ENCODE measurements at places on chromosomes 7 and 10. TPM values are rescaled to one million over a fixed set of nuclear protein-coding genes. Genes with fewer than 3 reads are reported as not detected.

DNA sequence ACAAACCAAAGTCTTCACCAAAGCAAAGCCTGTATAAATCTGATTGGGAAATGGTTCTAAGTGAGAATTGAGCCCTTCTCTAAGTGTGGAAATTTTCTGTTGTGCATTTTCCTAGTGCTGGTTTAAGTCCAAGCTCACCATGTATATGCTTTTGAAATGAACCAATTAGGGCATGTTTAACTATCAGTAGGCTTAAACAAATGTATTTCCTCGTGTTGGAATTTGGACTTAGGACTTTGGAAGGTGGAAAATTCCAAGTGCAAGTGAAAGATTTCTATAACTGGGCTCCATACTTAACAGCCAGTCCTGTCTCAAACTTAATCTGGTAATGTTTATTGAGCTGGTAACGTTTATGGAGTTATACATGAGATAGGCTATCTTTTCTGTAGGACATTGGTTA lies 28.5 kb downstream of the CCNY start:
- H3K27me3 ChIP-seq, result no peaks in the 10 kb centered on the region
- no peak overlapping the region for H3K4me3 ChIP-seq

The SLIT1 gene
- total RNA-seq, result 0.28 TPM

- H3K27me3 ChIP-seq, result no peaks in the 10 kb centered on the region
- H3K4me1 ChIP-seq, result no peaks in the 10 kb centered on the region
- no peak overlapping the region for H3K27ac ChIP-seq
- no peak overlapping the region for H3K4me3 ChIP-seq
- peak; percentile 24 for DNase-seq
Observed at GRCh38 chr10:2927958-2928840, 139.1 kb upstream of the PFKP start.

GRCh38 chr10:122656308-122656705 lies 43.3 kb downstream of the C10orf120 start:
- no peaks in the 10 kb centered on the region for H3K4me1 ChIP-seq
- H3K4me3 ChIP-seq, result no peak overlapping the region
- no peaks in the 10 kb centered on the region for H3K27me3 ChIP-seq
- H3K27ac ChIP-seq, result no peak overlapping the region

DNA sequence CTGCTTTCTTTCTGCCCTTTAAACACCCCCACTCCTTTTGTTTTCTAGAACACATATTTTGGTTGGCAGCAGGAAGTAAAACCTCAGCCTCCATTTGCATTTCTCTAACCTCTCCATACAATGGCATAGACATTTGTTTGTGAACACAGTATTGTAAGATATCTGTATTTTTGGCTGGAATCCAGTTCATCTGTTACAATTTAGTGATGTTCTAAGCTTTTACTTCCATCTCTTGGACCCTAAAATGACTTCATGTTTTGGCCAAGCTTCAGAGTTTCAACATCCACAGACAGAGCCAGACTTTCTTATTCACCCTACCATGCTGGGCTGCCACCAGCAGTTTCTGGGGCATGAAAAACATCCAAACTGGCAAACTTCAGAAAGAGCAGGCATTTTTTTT lies 21.1 kb upstream of the AUTS2 start:
- no peak overlapping the region for H3K4me3 ChIP-seq
- H3K36me3 ChIP-seq, result no peaks in the 10 kb centered on the region
- H3K27me3 ChIP-seq, result no peaks in the 10 kb centered on the region
- no peaks in the 10 kb centered on the region for H3K4me1 ChIP-seq
- no peak overlapping the region for H3K27ac ChIP-seq

The ACHE gene
- not detected for total RNA-seq

- no peak for DNase-seq
- no peak overlapping the region for H3K4me3 ChIP-seq
- no peaks in the 10 kb centered on the region for H3K36me3 ChIP-seq
Observed at GRCh38 chr10:58453105-58453504, 59.6 kb upstream of the BICC1 start.

GRCh38 chr7:134472572-134473244 lies 13.8 kb upstream of the AKR1B1 start:
- no peaks in the 10 kb centered on the region for H3K4me1 ChIP-seq
- no peak overlapping the region for H3K4me3 ChIP-seq
- H3K36me3 ChIP-seq, result no peaks in the 10 kb centered on the region

- no peak overlapping the region for H3K27ac ChIP-seq
- no peaks in the 10 kb centered on the region for H3K4me1 ChIP-seq
- H3K4me3 ChIP-seq, result no peak overlapping the region
- peaks cover 57% of the 10 kb centered on the region for H3K36me3 ChIP-seq
Observed at GRCh38 chr10:100923580-100923979, 10.8 kb downstream of the SLF2 start.

DNA sequence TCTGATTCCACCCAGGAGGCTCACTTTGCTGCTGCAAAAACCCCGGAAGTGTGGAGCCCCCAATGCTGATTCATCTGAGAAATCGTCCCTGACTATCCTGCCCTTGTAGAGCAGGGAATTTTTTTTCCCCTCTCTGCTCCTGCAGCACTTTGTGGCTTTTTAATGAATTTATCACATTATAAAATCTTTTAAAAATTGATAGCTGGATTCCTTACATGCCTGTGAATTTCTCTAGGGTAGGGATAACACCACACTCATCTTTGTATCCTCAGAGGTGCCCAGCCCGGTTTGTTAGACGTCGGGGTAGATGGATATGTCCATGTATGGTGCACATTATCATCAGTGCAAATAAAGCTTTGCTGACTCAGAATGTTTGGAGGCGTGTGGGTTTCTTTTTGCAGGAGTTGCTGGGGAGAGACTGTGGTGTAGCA lies 185.7 kb downstream of the STK31 start:
- no peaks in the 10 kb centered on the region for H3K27me3 ChIP-seq
- H3K4me3 ChIP-seq, result no peak overlapping the region
- H3K36me3 ChIP-seq, result no peaks in the 10 kb centered on the region
- H3K4me1 ChIP-seq, result peaks cover 27% of the 10 kb centered on the region
- no peak overlapping the region for H3K27ac ChIP-seq

DNA sequence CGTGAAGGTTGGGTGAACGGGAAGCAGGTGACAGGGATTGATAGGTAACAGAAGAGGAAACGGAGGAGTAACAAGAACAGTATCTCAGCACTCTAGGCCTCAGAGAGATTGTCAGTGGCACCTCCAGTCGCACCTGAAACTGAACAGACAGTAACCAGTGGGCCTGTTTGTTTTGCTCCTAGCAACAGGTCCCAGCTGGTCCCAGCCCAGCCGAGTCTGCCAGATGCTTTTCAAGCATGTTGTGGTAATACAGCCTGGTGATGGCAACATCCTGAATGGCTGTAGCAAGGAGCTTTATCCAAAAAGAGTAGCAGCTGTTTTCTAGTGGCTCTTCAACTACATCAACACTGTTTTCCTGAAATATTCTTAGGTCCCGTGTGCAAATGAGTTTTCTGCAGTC lies 4.7 kb downstream of the CACNB2 start:
- H3K4me1 ChIP-seq, result no peaks in the 10 kb centered on the region
- H3K27me3 ChIP-seq, result no peaks in the 10 kb centered on the region
- H3K27ac ChIP-seq, result no peak overlapping the region
- H3K4me3 ChIP-seq, result no peak overlapping the region
- no peak for DNase-seq
- no peaks in the 10 kb centered on the region for H3K36me3 ChIP-seq

DNA sequence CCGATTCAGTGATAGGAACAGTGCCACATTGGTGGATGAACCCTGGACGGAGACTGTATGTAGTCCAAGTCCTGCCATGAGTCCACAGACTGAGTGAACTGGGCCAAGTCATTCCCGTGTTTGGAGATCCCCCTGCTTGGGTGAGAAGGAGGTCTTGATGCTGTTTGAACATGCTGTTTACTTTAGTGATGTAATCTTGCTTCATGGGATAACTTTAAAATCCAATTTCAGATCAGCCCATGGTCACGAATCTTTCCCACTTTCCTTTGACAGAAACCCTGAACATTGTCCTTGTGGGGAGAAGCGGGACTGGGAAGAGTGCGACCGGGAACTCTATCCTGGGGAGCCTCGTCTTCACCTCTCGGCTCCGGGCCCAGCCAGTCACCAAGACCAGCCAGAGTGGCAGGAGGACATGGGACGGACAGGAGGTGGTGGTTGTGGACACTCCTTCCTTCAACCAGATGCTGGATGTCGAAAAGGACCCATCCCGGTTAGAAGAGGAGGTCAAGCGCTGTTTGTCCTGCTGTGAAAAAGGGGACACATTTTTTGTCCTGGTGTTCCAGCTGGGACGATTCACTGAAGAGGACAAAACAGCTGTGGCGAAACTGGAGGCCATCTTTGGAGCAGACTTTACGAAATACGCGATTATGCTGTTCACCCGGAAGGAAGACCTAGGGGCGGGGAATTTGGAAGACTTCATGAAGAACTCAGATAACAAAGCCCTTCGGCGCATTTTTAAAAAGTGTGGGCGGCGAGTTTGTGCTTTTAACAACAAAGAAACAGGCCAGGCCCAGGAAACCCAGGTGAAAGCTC lies 26.6 kb downstream of the GIMAP8 start:
- peak; percentile 34 for DNase-seq
- H3K36me3 ChIP-seq, result peaks cover 28% of the 10 kb centered on the region
- no peaks in the 10 kb centered on the region for H3K27me3 ChIP-seq
- H3K4me3 ChIP-seq, result no peak overlapping the region

- no peaks in the 10 kb centered on the region for H3K27me3 ChIP-seq
- H3K4me1 ChIP-seq, result no peaks in the 10 kb centered on the region
- H3K4me3 ChIP-seq, result no peak overlapping the region
- DNase-seq, result no peak
- no peaks in the 10 kb centered on the region for H3K36me3 ChIP-seq
Observed at GRCh38 chr10:69972981-69973397, 79.7 kb upstream of the MACROH2A2 start.

The CAMK2G gene
- 64.3 TPM for total RNA-seq

DNA sequence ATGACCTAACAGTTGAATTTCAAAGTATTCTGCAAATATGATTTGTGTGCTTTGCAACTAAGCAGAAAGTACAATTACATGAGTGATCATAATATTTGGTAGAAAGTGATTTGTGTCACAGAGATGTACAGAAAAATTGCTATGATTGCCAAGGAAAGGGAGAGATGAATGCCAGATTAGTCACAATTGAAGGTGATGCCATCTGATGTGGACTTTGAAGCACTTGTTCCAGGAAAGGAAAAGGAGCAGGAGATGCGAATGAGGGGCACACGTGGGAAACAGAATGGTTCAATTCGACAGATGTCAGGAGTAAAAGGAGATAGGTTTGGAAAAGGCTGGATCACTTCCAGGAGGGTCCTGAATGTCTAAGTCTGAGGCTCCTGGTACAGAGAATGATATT lies 153.1 kb upstream of the LAMB4 start:
- H3K36me3 ChIP-seq, result no peaks in the 10 kb centered on the region
- DNase-seq, result no peak
- H3K27ac ChIP-seq, result no peak overlapping the region
- no peaks in the 10 kb centered on the region for H3K27me3 ChIP-seq
- H3K4me3 ChIP-seq, result no peak overlapping the region

DNA sequence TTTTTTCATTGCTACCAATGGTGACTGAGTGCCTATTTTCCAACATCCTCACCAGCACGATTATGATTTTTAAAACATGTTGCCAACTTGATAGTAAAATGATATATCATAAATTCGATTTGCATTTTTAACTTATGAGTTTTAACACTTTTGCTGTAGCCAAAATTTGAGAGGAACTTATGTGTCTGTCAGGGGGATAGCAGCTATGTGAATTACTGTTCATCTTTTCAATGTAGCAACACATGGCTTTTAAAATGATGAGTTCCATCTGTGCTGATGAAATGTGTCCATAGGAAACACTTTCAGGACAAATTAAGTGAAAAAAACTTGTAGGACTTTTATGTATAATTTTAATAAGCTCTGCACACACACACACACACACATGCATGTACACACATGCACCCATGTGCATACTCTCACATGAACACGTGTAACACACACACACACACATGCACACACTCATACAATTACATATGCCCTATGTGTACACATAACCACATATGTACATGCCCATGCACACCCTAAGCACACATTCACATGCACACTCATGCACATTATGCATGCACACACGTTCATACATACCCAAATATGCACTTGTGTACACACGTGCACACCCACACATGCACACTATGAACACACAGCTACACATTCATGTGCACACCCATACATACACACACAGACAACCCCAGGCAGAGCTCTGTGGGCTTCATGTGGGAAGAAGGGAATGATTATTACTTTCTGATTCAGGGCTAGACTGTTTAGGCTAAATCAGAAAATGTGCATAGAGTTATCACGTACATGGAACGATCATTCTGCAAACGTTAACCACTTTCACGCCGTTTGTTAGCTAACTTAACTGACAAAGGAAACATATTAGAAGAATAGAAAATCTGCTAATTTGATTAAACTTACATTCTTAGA lies 68.9 kb downstream of the C10orf143 start:
- H3K4me3 ChIP-seq, result no peak overlapping the region
- H3K27ac ChIP-seq, result no peak overlapping the region
- DNase-seq, result no peak
- H3K4me1 ChIP-seq, result no peaks in the 10 kb centered on the region
- H3K36me3 ChIP-seq, result no peaks in the 10 kb centered on the region

DNA sequence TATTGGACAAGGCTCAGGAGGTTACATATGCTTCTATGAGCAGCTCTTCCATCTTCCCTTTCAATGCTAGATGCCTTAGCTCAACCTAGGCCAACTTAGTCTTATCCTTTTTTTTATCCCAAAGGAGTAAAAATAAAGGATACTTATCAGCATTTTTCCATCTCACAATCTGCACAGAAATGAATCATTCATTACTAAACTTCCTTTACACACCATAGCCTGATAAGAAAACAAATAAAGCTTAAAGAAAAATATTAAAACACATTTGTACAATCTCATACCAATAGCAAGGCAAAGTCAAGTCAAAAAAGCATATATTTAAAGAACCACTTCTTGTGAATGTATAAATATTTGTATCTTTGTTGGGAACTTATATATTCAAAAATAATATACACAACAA lies 407.4 kb downstream of the GRM8 start:
- DNase-seq, result no peak
- no peaks in the 10 kb centered on the region for H3K4me1 ChIP-seq
- no peak overlapping the region for H3K4me3 ChIP-seq
- H3K36me3 ChIP-seq, result no peaks in the 10 kb centered on the region
- H3K27ac ChIP-seq, result no peak overlapping the region

The TAC1 gene
- total RNA-seq, result not detected

DNA sequence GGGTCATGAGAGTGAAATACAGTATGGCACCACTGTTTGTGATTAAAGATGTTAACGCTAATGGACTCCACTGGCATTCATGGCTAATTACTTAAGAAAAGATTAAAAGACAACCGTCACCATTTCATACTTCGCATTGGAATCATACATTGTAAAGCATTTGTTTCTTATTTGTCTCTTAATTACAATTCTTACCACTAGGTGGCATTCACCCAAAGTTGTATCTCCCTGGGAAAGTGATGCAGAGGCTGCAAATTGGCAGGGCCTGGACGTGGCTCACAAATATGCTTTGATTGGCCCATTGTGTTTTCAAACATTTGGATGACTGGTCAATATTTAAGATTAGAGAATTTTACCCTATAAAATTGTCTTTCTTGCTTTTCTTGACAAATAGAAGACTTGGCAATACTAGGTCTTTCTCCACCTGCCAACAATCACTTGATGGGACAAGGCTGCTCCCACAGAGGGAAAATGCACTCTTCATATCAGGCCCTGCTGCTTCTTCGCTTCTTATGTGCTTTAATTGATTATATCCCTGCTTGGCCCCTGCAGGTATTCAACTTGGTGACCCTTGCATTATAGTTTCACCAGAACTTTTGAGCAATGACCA lies 72.1 kb upstream of the STARD3NL start:
- H3K36me3 ChIP-seq, result no peaks in the 10 kb centered on the region
- no peak overlapping the region for H3K27ac ChIP-seq
- H3K4me3 ChIP-seq, result no peak overlapping the region
- H3K27me3 ChIP-seq, result no peaks in the 10 kb centered on the region

- no peak for DNase-seq
- no peak overlapping the region for H3K4me3 ChIP-seq
- peaks cover 39% of the 10 kb centered on the region for H3K36me3 ChIP-seq
- no peaks in the 10 kb centered on the region for H3K4me1 ChIP-seq
Observed at GRCh38 chr7:128997181-128997580, 57.7 kb downstream of the TNPO3 start.

Data from CD4-positive, alpha-beta memory T cell (primary cell).